ENCODE measurements at places on chromosomes 7 and 10.
A peak's percentile ranks its signal among the peaks of the same experiment; 100 is the strongest.

GRCh38 chr10:120478386-120478785 lies 21.4 kb downstream of the PLPP4 start:
- DNase-seq: no peak

DNA sequence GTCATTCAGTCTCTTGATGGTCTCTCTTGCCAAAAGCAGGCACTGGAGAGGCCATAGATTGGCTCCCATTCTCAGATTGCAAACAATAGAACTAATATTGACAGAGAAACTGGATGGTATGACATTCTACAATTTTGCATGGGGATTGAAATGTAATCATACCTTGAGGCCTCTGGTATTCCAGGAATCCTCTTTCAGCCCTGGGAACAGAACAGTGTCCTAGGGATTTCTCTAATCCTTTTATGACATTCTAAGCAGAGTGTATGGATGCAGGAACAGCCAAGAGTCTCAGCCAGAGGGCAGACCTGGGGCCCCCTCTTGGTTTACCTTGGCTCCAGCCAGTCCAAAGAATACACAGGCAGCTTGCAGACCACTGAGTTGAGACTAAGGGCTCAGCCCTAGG lies 206.4 kb downstream of the KCNMA1 start:
- no peak for DNase-seq

DNA sequence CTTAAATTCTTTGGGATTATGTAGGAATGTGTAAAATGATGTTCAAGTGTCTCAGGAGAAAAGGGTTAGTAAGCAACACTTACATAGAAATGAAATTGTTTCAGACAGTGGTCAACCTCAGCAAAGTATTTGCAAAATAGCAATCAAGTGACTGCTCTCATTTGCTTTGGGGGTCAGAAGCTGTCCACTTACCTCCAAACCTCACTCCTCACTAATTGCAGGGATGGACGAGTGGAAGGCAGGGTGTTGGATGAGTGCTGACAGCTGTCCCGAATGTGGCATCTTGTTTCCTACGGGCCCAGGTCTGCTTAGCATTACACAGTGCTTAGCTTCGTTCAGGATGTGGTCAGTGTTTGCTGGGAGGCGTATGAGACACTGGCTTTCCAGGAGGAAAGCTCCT lies 437.0 kb downstream of the SUGCT start:
- DNase-seq: no peak

GRCh38 chr10:8026349-8027259 lies 27.9 kb upstream of the GATA3 start:
- no peak for DNase-seq

DNA sequence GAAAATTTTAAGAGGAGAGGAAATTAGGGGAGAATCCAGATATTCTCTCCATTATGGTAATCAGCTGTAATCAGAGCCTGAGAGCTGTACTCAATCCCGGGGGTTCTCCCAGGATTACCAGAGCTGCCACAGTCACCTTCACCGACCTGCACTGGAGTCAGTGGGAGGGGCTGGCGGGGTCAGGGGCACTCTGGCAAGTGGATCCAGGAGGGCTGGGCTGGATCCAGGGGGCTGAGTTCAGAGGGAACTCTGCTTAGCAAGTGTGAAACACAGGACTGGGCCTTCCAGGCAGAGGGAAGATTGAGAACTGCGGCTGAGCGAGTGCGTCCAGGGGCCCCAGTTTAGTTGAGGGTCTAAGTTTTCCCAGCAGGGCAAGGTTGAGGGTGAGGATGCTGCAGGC lies 89.2 kb downstream of the BMS1 start:
- no peak for DNase-seq

- no peak for DNase-seq
Observed at GRCh38 chr7:15798081-15798480, 111.6 kb upstream of the MEOX2 start.

DNA sequence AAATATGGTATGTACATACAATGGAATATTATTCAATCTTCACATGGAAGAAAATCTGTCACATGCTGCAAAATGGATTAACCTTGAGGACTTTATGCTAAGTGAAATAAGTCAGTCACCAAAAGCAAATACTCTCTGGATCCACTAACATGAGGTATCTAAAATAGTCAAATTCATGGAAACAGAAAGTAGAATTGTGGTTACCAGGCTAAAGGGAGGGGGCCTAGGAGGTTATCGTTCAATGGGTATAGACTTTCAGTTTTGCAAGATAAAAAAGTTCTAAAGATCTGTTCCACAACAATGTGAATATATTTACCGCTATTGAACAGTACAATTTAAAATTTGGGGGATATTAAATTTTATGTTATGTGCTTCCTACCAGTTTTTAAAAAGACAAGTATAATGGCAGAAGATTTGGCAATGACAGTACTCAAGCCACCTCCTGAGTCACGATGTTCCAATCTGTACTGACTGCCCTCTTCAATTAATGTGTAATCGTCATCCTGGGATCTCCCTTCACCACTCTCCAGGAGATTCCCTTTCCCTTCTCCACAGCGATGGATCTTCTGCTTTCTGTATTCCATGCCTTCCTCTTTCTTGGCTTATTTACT lies 32.3 kb upstream of the IL6 start:
- DNase-seq: no peak

- no peak for DNase-seq
Observed at GRCh38 chr10:37206132-37206531, 80.7 kb downstream of the ANKRD30A start.

DNA sequence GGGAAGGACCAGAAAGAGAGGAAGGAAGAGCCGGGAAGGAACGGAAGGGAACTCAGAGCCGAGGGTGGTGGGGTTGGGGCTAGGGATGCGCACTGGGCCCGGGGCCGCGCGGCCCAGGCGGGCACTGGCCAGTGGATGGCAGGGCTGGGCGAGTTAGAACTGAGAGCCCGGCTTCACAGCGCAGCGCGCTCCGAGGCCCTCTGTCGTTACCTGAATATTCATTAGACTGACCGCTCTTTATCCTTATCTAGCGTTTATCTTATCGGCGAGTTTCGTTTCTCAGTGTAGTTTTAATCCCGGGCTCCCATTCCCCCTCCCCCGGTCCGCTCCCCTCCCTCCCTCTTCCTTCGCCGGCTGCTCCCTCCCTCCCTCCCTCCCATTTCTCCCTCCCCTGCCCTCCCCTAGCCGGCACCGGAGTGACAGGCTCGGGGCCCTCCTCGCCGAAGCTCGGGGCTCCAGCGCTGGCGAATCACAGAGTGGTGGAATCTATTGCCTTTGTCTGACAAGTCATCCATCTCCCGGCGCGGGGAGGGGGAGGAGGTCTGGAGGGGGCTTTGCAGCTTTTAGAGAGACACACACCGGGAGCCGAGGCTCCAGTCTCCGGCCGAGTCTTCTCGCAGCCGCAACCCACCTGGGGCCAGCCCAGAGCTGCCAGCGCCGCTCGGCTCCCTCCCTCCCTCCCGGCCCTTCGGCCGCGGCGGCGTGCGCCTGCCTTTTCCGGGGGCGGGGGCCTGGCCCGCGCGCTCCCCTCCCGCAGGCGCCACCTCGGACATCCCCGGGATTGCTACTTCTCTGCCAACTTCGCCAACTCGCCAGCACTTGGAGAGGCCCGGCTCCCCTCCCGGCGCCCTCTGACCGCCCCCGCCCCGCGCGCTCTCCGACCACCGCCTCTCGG lies at the start of gene PAX2:
Gene PAX2 (plus strand): TSS at position 596 of the 895 bp plus-strand sequence. CDS start 679 bp downstream, outside the sequence.
- no peak for DNase-seq

GRCh38 chr7:108004220-108005142 lies 1.5 kb upstream of the LAMB1 start:
- DNase-seq: no peak

- DNase-seq: no peak
Observed at GRCh38 chr10:3784510-3785250, at the start of gene KLF6. Gene KLF6 (minus strand): TSS chr10:3785209. CDS start chr10:3785014, 195 bp downstream.

DNA sequence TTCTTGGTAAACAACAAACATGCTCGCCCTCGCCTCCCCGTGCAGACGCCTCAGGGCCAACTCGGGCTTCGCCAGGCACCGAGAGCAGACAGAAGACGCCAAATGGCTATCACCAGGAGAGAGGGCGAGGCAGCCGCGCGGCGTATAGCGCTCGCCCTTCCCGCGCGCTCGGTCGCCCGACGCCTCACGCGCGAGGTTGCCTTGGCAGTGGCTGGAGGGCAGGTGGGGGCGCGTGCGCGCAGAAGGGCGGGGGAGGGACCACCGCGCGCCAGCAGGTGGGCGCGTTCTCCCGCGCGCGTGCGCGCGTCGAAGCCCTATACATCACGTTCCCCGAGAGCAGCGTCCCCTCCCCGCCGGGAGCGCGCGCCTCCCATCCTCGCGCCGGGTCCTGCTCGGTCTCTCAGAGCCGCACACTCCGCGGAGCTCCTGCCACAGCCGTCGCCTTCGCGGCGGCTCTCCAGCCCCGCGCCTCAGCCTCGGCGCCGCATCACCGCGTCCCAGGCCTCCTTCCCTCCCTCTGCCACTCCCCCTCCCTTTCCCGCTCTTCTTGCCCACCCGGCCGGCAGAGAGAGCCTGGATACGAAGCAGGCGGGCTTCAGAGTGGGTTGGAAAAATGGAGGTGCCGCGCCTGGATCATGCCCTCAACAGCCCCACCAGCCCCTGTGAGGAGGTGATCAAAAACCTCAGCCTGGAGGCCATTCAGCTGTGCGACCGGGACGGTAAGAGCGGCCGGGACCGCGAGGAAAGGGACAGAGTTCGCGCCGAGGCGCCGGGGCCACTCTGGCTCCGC lies at the start of gene PHYHIPL:
Gene PHYHIPL (plus strand): TSS at position 403 of the 790 bp plus-strand sequence. CDS start 211 bp downstream, at position 614.
- DNase-seq: peak; percentile 21

DNA sequence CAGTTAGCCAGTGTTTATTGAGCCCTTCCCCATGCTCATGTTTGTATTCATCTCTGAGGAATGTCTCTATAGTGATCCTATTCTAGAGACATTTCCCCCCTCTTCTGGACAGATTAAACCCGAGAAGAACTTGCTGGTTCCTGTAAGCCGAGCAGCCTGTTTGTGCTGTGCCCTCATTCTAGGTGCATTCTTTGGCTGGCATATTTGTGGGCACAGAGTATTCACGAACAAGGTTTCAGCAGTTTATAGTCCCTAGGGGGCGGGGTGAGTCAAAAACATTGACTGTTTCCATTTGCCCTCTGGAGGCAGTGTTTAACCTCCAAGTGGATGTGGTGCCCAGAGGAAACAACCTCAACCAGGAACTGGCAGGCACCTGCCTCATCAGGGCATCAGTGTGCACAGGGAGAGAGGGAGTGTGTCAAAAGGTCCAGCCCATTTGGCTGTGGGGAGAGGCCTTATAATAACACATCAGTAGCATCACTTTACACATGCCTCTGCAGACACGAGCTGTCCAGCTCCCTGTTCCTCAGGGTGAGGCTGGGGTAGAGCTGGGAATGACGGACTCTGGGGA lies 273.3 kb upstream of the LRGUK start:
- no peak for DNase-seq

- DNase-seq: no peak
Observed at GRCh38 chr7:158512869-158513268, 74.8 kb downstream of the PTPRN2 start.

DNA sequence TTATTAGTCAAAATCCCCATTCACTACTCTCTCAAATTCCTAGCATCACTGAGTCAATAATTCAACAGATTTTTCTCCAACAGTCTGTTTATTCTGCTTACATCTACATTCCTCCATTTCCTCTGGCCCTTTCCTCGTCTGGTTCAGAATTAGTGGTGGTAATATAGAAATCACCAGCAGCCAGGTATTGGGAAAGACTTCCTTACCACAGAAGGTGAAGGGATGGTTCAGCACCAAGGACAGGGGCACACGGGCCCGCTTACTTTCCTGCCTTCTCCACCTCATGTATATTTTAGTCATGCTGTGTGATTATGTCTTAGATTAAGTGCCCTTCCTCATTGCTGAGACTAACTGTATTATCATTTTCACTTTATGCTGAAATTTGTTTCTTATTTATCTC lies 70.4 kb upstream of the APBB1IP start:
- DNase-seq: no peak

DNA sequence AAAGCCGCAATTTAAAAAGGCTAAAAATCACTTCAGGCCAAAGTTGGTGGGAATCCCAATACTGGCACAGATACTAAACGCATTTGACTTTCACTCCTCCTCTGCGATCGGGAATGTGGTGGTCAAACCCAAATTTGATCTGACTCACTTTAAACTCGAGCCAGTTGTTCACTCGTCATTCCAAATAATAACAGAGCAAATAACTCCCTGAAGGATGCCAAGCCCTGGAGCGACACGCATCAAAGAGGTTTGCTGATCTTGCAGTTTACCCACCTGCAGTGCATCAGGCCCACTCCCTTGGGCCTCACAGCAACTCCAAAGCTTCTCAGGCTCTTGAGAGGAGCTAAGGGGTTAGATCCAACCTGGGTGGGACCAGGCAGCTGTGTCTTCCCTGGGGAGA lies 12.2 kb downstream of the PTN start:
- no peak for DNase-seq

DNA sequence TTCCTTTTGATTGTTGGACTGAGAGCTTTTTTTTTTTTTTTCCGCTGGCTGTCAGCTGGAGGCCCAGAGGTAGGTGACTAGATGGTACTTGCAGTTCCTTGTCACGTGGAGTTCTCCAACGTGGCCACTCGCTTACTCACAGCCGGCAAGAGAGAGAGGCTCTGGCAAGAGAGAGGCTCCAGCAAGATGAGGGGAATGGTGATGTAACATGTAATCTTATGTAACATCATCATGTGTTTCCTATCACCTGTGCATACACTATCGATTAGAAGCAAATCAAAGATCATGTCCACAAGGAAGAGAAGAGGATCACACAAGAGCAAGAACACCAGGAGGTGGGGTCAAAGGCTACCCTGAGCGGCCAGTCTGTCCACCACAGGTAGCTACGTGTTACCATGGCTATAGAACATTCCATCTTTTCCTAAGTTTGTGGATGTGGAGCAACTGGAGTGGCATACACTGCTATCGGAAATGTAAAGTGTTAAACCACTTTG lies 4.0 kb upstream of the BORCS7 start:
- DNase-seq: no peak

GRCh38 chr10:59434463-59435321 lies 72.3 kb upstream of the FAM13C start:
- no peak for DNase-seq

DNA sequence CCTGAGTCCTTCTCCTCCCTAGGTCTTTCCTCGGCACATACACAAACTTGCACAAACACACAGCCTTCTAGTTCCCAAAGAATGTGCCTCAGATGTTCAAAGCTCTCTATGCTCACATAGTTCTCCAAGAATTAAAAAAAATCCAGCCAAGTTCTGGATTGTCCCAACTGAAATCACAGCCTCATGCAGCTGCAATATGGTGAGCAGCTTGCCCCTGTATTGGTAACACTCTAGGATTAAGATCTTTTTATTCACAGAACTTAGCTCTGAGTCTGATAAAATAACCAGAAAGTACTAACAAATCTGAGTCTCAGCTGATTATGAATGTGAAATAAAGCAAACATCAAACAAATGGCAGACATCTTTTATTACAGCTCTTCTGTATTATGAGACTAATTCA lies 604.8 kb upstream of the PFKP start:
- DNase-seq: no peak

- DNase-seq: no peak
Observed at GRCh38 chr7:29359482-29360093, 165.0 kb downstream of the CHN2 start.

DNA sequence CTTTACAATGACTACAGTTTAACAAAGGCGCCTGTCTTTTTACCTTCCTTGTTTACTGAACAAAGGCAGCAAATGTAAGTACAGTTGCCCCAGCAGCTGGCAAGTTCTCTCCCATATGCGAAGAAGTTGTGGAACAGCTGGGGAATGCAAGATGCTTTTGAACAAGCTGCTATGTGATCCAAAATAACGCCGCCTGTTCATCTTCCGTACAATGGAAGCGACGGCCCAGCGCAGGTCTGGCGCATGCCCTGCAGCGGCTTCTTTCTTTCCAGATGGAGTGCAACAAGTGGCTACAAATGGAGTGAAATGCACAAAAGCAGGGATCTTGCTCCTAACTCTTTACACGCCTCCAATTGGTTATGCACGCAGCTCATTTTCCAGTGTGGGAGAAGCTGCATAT lies 97.0 kb upstream of the SVIL start:
- DNase-seq: no peak
